ENCODE measurements at places on chromosomes 11 and 22. TPM values are rescaled to one million over a fixed set of nuclear protein-coding genes. Genes with fewer than 3 reads are reported as not detected.

The PIWIL4 gene
- total RNA-seq, result 1.1 TPM

The KCNJ1 gene
- total RNA-seq, result not detected

The APOBEC3B gene
- 4.7 TPM for total RNA-seq

The CCDC116 gene
- total RNA-seq, result 0.35 TPM

The NAA40 gene
- total RNA-seq, result 20.8 TPM

The ARHGAP20 gene
- total RNA-seq, result 0.70 TPM

The SYCE3 gene
- total RNA-seq, result 2.6 TPM

The OR8D4 gene
- not detected for total RNA-seq

The SEC14L6 gene
- total RNA-seq, result 0.12 TPM

The KDM4E gene
- not detected for total RNA-seq

The MEI1 gene
- 0.64 TPM for total RNA-seq

The ASPHD2 gene
- 5.4 TPM for total RNA-seq

The TNNI2 gene
- total RNA-seq, result not detected

The SULT4A1 gene
- 1.5 TPM for total RNA-seq

The OR8K5 gene
- total RNA-seq, result not detected

The THRSP gene
- not detected for total RNA-seq

The TBC1D22A gene
- 34.6 TPM for total RNA-seq

The SOX10 gene
- not detected for total RNA-seq

The DEAF1 gene
- 59.3 TPM for total RNA-seq

The MOGAT2 gene
- not detected for total RNA-seq

The LINC01488 gene
- total RNA-seq, result not detected

The GAS2L1 gene
- 47.0 TPM for total RNA-seq

The RHBDD3 gene
- 45.6 TPM for total RNA-seq

The LRRC32 gene
- total RNA-seq, result 177 TPM

The CHRNA10 gene
- 1.5 TPM for total RNA-seq

The LRRC56 gene
- total RNA-seq, result 0.53 TPM

The OR9G4 gene
- total RNA-seq, result not detected

The GAB4 gene
- total RNA-seq, result not detected

The CEND1 gene
- 0.58 TPM for total RNA-seq

The KRTAP5-9 gene
- not detected for total RNA-seq

The MB gene
- total RNA-seq, result not detected

The LRP4 gene
- total RNA-seq, result 7.5 TPM

The FIBIN gene
- total RNA-seq, result not detected

The PHETA2 gene
- 18.9 TPM for total RNA-seq

The HBE1 gene
- not detected for total RNA-seq

The SLC25A17 gene
- 16.3 TPM for total RNA-seq

The PIM3 gene
- 197 TPM for total RNA-seq

The GRAP2 gene
- not detected for total RNA-seq

The OR8D1 gene
- not detected for total RNA-seq

The RBMXL2 gene
- total RNA-seq, result not detected

The AQP11 gene
- total RNA-seq, result 0.18 TPM

The GSTP1 gene
- 1,195 TPM for total RNA-seq

The MGAT3 gene
- 0.05 TPM for total RNA-seq

The CDCA5 gene
- 3.7 TPM for total RNA-seq

The HEPN1 gene
- total RNA-seq, result 0.18 TPM

The GSTT2 gene
- total RNA-seq, result 0.41 TPM
